ENCODE measurements at places on chromosomes 5 and 9. TPM values are rescaled to one million over a fixed set of nuclear protein-coding genes. Genes with fewer than 3 reads are reported as not detected.

GRCh38 chr9:94643176-94643575, 3.9 kb upstream of the FBP1 start:
- DNase-seq = no peak

Gene PLPP1
- total RNA-seq = 94.7 TPM

DNA sequence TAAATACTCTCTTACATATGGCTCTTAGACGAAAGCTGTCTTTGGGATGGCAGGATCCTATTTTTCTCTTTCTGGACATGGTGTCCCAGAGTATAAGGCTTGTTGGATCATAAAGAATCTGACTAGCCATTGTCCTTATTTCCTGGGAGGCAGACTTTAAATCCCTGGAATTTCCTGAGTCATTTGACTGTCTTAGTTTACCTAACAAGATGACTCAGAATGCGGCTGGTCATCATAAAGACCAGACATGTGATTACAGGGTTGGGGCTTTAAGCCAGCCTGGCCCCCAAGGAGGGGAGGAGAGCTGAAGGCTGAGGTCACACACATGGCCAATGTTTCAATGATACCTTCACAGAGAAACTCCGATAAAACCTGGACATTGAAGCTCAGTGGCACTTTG, 37.2 kb downstream of the FAM240B start:
- peak; percentile 72 for DNase-seq

- no peak for DNase-seq
These were observed 36.2 kb downstream of the DDX46 start for GRCh38 chr5:134794819-134795218.

Gene LRRC19
- total RNA-seq = not detected

DNA sequence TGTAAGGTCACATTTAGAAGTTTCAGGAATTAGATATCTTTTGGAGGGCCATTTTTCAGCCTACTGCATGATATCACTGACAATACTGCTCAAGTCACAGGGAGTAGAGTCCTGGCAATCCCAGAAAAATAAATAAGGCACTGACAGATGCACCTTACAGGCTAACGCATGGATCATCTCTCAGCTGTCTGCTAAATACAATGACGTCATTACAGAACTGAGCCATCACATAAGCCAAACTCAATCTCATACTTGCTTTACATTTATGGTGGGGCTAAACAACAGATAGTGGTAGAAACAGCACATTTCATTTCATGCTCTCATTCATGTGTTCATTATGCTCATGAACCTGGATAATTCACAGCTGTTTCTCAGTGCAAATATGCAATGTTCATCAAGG, 243.7 kb downstream of the SEMA5A start:
- no peak for DNase-seq

- no peak for DNase-seq
These were observed 21.3 kb downstream of the TLR4 start for GRCh38 chr9:117725426-117725887.

Gene KIF4B
- not detected for total RNA-seq

Gene IGFBPL1
- total RNA-seq = 22.9 TPM

Data from myocyte (in vitro differentiated cells).